ENCODE measurements at places on chromosomes 2 and 18. TPM values are rescaled to one million over a fixed set of nuclear protein-coding genes. Genes with fewer than 3 reads are reported as not detected.

The DBI gene
- total RNA-seq, result 286 TPM

The ITGA4 gene
- total RNA-seq, result 0.72 TPM

The NEU2 gene
- 19.9 TPM for total RNA-seq

The KIF5C gene
- 1.3 TPM for total RNA-seq

The LYG1 gene
- total RNA-seq, result 1.4 TPM

The CELF4 gene
- total RNA-seq, result not detected

The FBXO48 gene
- total RNA-seq, result 1.1 TPM

The CNDP1 gene
- not detected for total RNA-seq

The NOL4 gene
- total RNA-seq, result 1.1 TPM

The SGPP2 gene
- total RNA-seq, result 48.2 TPM

The TMEM247 gene
- not detected for total RNA-seq

The BCL11A gene
- total RNA-seq, result 67.1 TPM

The REEP1 gene
- total RNA-seq, result 0.34 TPM

The TUBB8B gene
- not detected for total RNA-seq

The REG1B gene
- total RNA-seq, result not detected

The SCN7A gene
- total RNA-seq, result 3.6 TPM

The C2orf74 gene
- total RNA-seq, result 14.4 TPM

The ALPG gene
- not detected for total RNA-seq

The MOGAT1 gene
- not detected for total RNA-seq

The CNTNAP5 gene
- not detected for total RNA-seq

The TMEFF2 gene
- not detected for total RNA-seq

The SCYGR4 gene
- 1.5 TPM for total RNA-seq

The ABCG8 gene
- total RNA-seq, result not detected

The CASP8 gene
- 21.9 TPM for total RNA-seq

The SIX2 gene
- 0.34 TPM for total RNA-seq

The MRPL44 gene
- 29.9 TPM for total RNA-seq

The CRACDL gene
- 13.0 TPM for total RNA-seq

The RGPD4 gene
- not detected for total RNA-seq

The SLC23A3 gene
- total RNA-seq, result 3.1 TPM

The AQP12B gene
- total RNA-seq, result not detected

The GAD1 gene
- total RNA-seq, result not detected

The ICA1L gene
- 0.85 TPM for total RNA-seq

The DHRS9 gene
- 2.0 TPM for total RNA-seq

The ALPP gene
- not detected for total RNA-seq

The GYPC gene
- 26.1 TPM for total RNA-seq

The KLHL30 gene
- 0.13 TPM for total RNA-seq

The TNS1 gene
- total RNA-seq, result 64.1 TPM

The MYOM1 gene
- total RNA-seq, result 2.1 TPM

Data from suprapubic skin (tissue), 4 donors.